ENCODE measurements at places on chromosomes 3 and 15. TPM values are rescaled to one million over a fixed set of nuclear protein-coding genes. Genes with fewer than 3 reads are reported as not detected.

Gene TKT
- polyA plus RNA-seq, result 187 TPM

Gene LMCD1
- 14.4 TPM for polyA plus RNA-seq

Gene ZNF662
- 23.4 TPM for polyA plus RNA-seq

Gene GRK7
- not detected for polyA plus RNA-seq

Gene MRAS
- polyA plus RNA-seq, result 6.3 TPM

Gene AADACL2
- 0.01 TPM for polyA plus RNA-seq

Gene LNP1
- polyA plus RNA-seq, result 2.2 TPM

Gene C2CD4A
- polyA plus RNA-seq, result 3.6 TPM

Data from large intestine (tissue), 12 donors.